RWPE2 (cell line): ENCODE measurements at places on chromosomes 2 and 18.

- no peaks in the 10 kb centered on the region for H3K4me1 ChIP-seq
- H3K4me3 ChIP-seq, result no peak overlapping the region
- peaks cover 27% of the 10 kb centered on the region for H3K27me3 ChIP-seq
- H3K36me3 ChIP-seq, result no peaks in the 10 kb centered on the region
- DNase-seq, result no peak
Observed at GRCh38 chr2:105141099-105141614, 100.4 kb upstream of the GPR45 start.

GRCh38 chr18:56200381-56200911, 437.9 kb downstream of the TXNL1 start:
- H3K4me3 ChIP-seq, result no peak overlapping the region
- DNase-seq, result no peak
- no peaks in the 10 kb centered on the region for H3K36me3 ChIP-seq
- H3K27ac ChIP-seq, result no peak overlapping the region

DNA sequence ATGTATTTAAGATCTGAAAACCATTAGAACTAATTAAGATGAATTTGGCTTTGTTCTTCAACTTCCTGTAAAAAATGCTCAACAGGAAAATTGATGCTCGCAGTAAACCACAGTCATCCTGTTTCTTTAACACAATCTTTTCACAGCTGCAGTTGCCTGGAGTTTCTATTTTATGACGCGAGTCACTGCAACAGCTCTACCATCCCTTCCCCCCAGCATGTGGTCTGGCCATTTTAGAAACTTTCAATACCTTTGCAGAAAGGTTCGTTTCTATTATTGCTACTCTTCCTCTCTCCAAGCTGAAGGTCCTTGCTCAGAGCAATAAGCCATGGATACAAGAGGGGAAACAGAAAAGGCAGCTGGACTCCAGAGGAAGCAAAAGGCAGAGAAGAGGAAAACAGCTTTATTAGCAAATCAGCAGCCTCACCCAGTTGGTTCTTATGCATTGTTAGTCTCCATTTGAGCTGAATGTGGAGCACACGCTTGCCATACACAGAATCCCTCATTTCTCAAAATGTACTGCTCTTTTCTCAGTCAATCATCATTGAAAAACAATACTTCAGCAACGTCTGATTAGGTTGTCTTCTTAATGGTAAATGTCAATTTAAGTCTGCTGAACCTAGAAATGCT, 3.9 kb downstream of the WIPF1 start:
- no peaks in the 10 kb centered on the region for H3K27me3 ChIP-seq
- H3K4me3 ChIP-seq, result no peak overlapping the region
- DNase-seq, result no peak
- peaks cover 3% of the 10 kb centered on the region; the same call in 1 of the 2 replicates for H3K36me3 ChIP-seq
- peaks cover 19% of the 10 kb centered on the region for H3K4me1 ChIP-seq

DNA sequence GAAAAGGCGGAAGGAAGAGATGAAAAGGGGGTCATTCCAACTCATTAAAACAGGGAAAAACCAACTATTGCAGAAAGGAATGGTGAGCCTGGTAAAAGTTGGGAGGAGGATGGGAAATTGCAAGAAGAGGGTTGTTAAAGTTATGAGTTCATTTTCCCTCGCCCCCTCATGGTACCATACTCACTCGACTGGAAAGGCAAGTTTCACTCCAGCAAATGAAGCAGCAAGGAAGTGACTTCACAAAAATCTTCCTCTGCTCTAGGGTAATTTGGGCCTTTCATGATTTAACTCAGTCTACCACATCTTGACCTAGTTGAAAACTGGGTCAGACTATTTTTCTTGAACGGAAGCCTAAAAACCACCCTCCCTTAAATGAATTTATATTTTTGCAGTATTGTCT, 22.8 kb upstream of the DAW1 start:
- H3K27me3 ChIP-seq, result no peaks in the 10 kb centered on the region
- no peaks in the 10 kb centered on the region for H3K36me3 ChIP-seq
- no peak overlapping the region for H3K4me3 ChIP-seq
- H3K27ac ChIP-seq, result peak overlapping the region; percentile 51

GRCh38 chr2:186486651-186487647, 889 bp downstream of the ZC3H15 start:
- peaks cover 24% of the 10 kb centered on the region for H3K4me1 ChIP-seq
- peak overlapping the region; percentile 93 for H3K4me3 ChIP-seq
- peaks cover 22% of the 10 kb centered on the region for H3K36me3 ChIP-seq
- H3K27ac ChIP-seq, result peak overlapping the region; percentile 77
- no peaks in the 10 kb centered on the region for H3K27me3 ChIP-seq
- no peak for DNase-seq

DNA sequence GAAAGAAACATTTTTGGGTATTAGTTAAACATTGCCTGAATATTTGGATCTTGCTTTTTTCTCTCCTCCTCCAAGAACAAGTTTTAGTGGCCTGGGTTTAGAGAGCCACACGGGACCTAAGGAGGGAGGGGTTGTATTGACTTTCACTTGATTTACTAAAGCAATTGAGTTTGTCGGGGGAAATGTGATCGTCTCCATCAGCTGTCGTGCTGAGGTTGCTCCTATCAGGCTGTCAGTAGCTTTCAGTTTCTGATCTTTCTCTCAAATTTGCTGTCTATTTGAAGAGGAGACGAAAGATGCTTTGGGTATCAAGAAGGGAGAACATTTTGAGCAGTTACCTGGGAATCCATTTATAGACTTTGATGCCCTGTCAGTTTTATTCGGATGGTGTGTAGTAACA, 106.0 kb downstream of the SETBP1 start:
- no peak overlapping the region for H3K27ac ChIP-seq
- DNase-seq, result no peak
- no peak overlapping the region for H3K4me3 ChIP-seq

- peaks cover 2% of the 10 kb centered on the region for H3K4me1 ChIP-seq
- no peak for DNase-seq
- no peaks in the 10 kb centered on the region for H3K36me3 ChIP-seq
- no peaks in the 10 kb centered on the region for H3K27me3 ChIP-seq
- H3K27ac ChIP-seq, result no peak overlapping the region
Observed at GRCh38 chr2:96909611-96910021, 39.7 kb upstream of the SEMA4C start.

- H3K4me3 ChIP-seq, result no peak overlapping the region
- H3K27ac ChIP-seq, result no peak overlapping the region
- no peaks in the 10 kb centered on the region for H3K36me3 ChIP-seq
- DNase-seq, result no peak
Observed at GRCh38 chr18:10805587-10806118, 279.8 kb downstream of the NAPG start.

GRCh38 chr18:49016648-49017539, 66.1 kb upstream of the SMAD7 start:
- no peak overlapping the region for H3K4me3 ChIP-seq
- peak overlapping the region; percentile 52 for H3K27ac ChIP-seq
- peak; percentile 86 for DNase-seq
- H3K27me3 ChIP-seq, result no peaks in the 10 kb centered on the region
- H3K36me3 ChIP-seq, result no peaks in the 10 kb centered on the region

GRCh38 chr18:12048010-12048826, 45.4 kb upstream of the ANKRD62 start:
- H3K36me3 ChIP-seq, result no peaks in the 10 kb centered on the region
- H3K4me1 ChIP-seq, result no peaks in the 10 kb centered on the region
- no peak overlapping the region for H3K27ac ChIP-seq
- peak; percentile 45 for DNase-seq
- H3K27me3 ChIP-seq, result no peaks in the 10 kb centered on the region

- no peaks in the 10 kb centered on the region for H3K27me3 ChIP-seq
- no peaks in the 10 kb centered on the region for H3K36me3 ChIP-seq
- no peak for DNase-seq
Observed at GRCh38 chr18:56085551-56085950, 497.6 kb upstream of the TCF4 start.
